ENCODE measurements at places on chromosomes 5 and 9.

- DNase-seq: no peak
Measured at GRCh38 chr9:79257790-79258351, 313.9 kb upstream of the TLE4 start.

DNA sequence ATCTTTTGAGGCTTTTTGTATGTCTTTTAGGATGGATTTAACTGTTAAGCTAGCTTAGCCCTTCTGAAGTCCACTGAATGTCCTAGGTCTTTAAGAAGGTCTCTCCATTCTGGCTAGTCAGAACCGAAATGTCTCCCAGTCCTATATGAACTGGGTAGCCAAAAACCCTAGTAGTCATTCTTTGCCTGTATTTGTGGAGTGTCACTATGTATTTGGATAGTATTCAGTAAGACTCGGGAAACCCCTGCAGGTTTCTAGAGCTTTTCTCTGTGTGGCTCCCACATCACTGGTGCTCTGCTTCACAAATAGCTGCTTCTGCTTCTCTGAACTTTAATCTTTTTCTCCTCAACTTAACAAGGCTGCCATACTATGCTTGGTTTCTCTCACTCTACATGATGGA lies 68.0 kb downstream of the RIC1 start:
- DNase-seq: no peak

- no peak for DNase-seq
Measured at GRCh38 chr5:177071666-177072385, 14.9 kb upstream of the FGFR4 start.

DNA sequence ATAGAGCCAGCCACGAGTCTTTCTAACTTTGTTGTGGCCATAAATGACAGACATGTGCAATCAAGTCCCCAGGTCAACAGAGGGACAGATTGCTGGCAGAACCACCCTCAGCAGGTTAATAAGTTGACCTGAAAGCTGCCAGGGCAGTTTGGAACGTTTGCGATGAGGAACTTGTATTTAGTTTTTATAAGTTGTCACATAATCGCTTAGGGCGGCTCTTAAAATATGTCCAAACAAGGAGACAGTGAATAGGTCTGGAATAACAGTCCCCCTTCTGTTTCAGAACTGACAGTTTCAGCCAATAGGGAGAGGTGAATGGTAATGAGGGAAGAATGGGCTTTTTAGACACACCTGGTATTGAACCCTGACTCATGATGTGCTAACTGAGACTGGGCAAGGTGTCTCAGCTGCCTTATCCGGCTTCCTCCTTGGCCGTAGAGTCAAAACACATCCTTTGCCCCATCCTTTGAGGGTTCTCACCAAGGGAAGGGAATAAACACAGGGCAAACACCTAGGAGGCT lies 33.6 kb upstream of the GABRP start:
- no peak for DNase-seq

DNA sequence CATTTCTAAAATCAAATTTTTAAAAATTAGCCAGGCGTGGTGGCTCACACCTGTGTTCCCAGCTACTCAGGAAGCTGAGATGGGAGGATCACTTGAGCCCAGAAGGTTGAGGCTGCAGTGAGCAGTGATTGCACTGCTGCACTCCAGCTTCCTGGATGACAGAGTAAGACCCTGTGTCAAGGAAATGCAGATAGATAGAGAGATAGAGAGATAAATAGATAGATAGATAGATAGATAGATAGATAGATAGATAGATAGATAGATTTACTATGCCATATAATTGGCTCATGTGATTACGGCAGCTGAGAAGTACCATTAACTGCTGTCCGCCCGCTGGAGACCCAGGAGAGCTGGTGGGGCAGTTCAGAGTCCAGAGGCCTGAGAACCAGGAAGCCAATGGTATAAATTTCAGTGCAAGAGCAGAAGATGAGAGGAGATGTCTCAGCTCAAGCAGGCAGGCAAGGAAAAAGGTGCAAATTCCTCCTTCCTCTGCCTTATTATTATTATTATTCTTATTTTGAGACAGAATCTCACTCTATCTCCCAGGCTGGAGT lies 13.0 kb upstream of the PTGES start:
- no peak for DNase-seq

GRCh38 chr9:70428781-70429180 lies 14.3 kb upstream of the KLF9 start:
- no peak for DNase-seq

DNA sequence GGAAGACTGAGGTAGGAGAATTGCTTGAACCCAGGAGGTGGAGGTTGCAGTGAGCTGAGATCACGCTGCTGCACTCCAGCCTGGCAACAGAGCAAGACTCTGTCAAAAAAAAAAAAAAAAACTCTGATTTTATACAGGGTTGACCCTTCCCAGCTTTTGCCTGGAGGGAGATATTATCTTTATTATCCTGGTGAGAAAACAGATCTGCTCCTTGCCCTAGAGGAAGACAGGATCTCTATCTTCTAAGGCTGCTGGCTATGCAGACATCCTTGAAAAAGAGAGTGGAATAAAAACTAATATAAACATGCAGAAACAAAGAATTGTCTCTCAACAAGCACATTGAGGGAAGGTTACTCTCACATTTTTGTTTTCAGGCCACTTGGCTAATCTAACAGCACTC lies 1503.4 kb upstream of the WWC1 start:
- DNase-seq: no peak

DNA sequence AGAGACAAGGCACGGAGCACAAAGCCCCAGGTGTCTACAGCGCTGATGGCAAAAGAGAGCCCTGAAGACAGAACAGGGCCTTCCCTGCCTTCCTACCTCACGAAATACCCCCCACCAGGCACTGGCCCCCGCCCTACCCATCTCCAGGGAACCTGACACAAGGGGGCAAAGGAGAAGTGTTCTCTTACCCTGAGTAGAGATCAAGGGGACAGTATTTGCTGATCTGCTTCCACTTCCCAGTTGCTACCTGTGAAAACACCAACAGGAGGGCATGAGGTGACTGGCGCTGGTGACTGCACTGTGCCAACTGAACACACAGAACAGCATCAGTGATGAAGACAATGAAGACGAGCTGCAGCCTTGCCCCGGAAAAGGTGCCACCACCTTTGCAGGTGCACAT lies 27.4 kb downstream of the IPPK start:
- DNase-seq: no peak

GRCh38 chr5:178429491-178430185 lies 160.6 kb downstream of the COL23A1 start:
- no peak for DNase-seq

Measured in 8988T (cell line).